ENCODE measurements at places on chromosomes 13 and 19.

DNA sequence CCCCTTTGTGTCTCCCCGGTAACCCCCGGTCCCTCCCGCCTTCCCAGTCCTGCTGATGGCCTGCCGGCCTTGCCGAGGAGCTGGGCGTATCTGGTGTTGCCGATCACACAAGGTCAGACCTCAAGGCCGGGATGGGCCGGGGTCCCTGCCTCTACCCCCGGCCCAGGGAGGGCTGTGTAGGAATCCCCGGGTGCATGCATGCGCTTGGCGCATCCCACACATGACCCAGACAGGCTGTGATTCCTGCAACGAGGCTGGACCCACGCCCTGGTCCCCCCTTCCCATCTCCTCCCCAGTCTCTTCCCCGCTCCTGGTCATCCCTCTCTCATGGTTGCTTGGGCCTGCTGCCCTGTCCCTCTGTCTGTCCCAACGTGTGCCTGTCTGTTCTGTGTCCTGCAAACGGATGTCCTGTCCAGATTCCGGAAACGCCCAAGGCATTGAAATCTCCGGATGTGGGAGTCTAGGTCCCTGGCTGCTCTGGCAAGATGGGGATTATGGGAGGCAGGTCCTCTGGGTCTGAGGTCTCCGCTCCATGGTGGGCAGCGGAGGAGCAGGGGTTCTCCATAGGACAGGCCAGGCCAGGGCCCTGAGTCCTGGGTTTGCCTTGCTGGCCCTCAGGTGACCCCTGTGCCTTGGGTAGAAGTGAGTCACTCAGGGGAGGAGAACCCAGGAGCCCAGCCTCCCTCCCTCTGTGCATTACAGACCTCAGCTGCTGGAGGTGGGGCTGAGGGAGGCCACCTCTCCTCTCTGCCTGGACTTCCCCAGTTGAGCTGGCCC, 1.6 kb downstream of the PKN1 start:
- DNase-seq = no peak

- DNase-seq = no peak
These were observed 56.1 kb upstream of the STK24 start for GRCh38 chr13:98632961-98633360.

- DNase-seq = no peak
These were observed 39.3 kb upstream of the KCTD4 start for GRCh38 chr13:45240143-45240542.

DNA sequence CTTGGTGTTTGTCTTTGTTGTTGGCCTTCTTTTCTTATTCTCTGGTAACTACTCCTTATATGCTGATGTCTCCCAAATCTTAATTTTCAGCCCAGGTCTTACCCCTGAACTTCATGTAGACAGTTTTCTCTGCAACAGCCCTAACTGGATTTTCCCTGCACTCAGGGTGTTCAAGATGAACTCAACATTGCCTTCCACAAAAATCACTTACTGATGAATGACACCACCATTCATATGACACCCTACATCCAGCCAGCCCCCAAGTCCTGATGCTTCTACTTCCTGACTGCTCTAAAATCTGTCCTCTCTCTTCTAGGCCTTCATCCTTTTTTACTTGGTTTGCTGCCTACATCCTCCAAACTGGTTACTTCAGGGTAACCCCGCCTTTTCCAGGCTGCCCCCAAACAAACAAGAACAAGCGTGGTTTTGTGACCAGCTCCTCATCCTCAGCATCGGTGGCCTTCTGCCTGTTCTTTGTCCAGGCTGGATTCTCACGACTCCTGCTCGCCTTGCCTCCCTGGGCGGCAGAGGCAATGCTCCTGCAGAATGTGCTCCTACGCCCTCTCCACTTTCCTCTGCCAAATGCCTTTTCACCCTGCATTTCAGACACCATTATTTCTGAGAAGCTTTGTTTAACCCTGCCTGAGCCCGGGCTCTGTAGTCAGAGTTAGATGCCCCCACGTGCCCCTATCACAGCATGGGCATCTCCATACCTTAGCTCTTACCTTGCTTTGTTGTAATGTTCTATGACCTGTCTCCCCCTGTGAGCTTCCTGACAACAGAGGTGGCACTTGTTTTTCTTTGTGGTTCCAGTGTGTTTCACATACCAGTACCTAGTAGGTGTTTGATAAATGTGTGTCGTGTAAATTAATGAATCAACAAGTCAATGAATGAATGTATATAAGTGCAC, 61.8 kb downstream of the WDFY2 start:
- no peak for DNase-seq

DNA sequence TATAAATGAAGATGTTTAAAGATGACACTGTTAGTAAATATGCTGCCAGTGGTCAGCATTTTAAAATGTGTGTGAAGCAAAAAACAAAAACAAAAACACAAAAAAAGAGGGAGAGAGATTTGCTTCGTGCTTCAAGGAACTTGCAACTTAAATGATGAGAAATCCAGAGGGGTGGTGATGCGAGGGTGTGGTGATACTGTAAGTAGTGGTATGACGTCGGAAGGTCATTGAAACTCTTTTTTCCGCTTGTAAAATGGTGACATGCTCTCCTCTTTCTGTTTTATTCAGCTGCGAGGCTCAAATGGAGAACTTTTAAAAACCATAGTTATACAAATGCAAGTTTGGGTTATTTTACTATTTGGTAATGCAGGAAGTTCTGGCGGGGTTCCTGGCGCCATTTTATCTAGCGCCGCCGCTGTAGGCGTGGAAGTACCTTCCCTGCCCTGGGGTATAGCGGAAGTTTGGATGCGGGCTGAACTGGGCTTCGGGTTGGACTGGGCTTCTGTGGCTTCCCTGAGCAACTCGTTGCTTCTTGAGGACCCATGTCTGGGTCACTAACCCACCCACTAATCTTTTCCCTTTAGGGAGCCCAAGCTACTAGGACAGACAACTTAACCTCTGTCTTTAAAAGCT, 34.8 kb downstream of the DGKH start:
- no peak for DNase-seq

DNA sequence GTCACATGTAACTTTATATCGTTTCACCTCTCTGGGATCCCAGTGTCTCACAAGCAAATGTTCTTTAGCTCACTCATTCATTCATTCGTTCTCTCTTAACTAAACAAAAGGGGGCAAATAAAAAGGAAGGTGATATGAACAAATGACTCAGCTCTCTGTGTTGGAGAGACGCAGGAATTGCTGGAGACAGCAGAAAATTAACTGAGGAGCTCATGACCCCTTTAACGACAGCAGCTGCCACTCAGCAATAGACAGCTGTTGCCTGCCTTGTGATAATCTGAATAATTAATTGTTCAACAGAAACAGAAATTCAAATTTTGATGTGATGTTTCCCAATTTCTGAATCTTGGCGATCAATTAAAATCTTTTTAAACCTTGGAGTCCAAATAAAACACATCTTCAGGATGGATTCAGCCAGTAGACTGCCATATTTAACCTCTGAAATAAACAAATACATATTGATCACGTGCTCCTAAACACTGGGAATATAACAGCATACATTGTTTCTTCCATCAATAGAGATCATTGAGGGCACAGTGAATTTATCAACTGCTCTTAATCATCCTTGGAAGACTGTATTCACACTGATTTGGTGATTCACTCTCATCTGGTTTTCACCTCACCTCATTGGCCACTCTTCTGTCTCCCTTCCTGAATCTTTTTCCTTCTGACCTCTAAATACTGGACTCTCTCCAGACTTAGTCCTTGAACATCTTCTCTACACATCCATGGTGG, 63.3 kb downstream of the MBNL2 start:
- no peak for DNase-seq

- DNase-seq = no peak
These were observed 477 bp downstream of the LNX2 start for GRCh38 chr13:27619728-27620376.

DNA sequence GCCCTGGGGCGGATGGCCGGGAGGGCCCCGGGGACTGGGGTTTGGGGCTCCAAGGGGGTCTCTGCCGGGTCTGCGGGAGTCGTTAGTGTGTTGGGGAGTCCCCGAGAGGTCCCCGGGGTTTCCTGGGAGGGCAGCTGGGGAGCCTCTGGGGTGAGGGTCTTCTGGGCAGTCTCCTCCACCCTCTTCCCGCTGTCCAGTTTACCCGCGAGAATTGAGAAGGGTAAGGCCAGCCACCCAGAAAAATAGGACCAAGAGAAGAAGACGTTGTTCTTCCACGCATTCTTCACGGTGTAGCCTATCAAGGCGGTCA, 1.0 kb upstream of the ETFB start:
- DNase-seq = no peak

- no peak for DNase-seq
These were observed 46.6 kb downstream of the HTR2A start for GRCh38 chr13:46850214-46850613.

DNA sequence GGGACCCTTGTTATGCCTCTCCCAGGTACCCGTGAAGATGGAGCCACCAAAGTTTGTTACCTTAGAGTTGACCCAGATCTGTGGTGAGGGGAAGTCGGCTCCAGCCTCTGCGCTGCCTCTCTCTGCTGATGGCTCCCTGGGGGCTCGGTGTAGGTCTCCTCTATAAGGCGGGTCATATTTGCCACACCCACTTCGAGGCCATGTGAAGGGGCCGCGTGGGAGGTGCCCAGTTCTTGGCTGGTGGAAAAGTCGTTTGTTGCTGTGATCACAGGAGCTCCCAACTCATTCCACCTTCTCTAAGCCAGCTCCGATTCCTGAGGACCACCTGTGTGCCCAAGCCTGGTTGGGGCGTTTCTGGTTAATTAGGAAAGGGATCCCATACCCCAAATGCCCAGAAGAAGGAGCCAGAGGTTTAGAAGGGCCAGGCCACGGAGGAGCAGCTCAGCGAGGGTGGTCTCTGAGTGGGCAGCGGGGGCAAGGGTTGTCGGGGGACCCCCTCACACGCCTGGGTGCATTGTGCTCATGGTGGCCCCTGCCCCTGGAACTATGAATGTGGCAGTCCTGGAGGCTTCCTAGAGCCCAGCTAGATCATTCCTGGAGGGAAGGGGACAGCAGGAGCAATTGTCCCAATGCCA, 296.5 kb downstream of the ZNF536 start:
- no peak for DNase-seq

Measured in AG04450 (cell line).